Stimulated activated CD4-positive, alpha-beta T cell treated with anti-CD3 and anti-CD28 coated beads, Interleukin-1b, Interleukin-23, amount 100 ng/mL, for 4 hours (primary cell): ENCODE measurements at places on chromosomes 6 and 20.

DNA sequence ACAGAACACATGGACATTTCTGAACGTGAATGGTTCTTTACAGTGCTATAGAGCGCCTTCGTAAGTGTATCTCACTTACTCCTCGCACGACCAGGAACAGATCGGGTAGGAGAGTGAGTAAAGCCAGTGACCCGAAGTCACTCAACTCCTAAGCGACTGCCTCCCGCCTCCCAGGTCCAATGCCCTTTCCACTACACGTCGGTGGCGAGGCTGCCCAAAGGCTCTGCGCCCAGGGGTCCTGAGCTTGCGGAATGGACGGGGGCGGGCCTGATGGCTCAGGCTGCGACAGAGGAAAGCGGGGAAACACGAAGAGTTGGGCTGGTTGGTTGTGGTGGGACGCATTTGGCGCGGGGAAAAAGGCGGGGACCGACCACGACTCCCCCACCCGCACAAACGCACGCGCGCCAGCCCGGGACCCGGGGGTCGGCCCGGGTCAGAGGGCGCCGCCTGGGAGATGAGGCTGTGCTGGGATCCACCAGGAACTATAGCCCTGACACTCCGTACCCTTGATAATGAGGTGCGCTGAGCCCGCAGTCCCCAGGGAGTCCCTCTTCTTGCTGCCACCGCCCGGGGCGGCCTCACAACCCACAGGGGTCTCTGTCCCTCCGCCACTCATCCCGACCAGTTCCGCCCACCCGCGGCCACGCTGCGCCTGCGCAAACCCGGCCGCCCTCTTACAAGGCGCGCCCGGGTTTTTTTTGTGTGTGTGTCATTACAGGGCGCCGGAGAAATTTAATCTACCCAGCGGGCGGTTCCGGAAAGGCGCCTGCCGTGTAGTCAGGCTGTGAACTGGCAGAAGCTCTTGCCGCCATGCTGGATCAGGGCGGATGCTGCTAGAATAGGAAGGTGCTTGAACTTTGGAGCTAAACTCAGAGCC, at the start of gene BLOC1S5:
TSS of gene BLOC1S5 (minus strand) at position 629 of the 877 bp plus-strand sequence. CDS start at position 616, 13 bp downstream.
- DNase-seq: peak; percentile 97

- no peak for DNase-seq
These were observed 69.3 kb upstream of the EYS start for GRCh38 chr6:65776332-65776731.

DNA sequence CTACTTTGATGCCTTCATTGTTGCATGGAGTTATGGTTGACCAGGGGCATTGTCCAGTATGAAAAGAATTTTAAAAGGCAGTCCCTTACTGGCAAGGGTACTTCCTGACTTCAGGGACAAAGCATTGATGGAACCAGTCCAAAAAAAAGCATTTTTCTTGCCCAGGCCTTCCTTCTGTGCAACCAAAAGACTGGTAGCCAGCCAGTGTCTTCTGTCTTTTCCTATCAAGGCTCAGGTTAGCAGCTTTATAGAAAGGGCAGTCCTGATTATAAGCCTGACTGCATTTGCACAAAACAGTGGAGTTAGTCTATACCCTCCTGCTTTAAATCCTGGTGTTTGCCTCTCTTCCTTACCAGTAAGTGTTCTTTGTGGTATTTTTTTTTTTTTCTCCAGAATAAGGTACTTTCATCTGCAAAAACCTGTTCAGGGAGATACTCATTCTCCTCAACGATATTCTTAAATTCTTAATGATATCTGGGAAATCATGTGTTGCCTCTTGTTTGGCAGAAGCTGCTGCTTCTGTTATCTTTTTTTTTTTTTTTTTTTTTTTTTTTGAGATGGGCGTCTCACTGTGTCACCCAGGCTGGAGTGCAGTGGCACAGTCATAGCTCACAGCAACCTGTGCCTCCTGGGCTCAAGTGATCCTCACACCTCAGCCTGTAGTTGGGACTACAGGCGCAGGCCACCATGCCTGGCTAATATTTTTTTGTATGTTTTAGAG, 33.9 kb downstream of the SCAF8 start:
- no peak for DNase-seq

DNA sequence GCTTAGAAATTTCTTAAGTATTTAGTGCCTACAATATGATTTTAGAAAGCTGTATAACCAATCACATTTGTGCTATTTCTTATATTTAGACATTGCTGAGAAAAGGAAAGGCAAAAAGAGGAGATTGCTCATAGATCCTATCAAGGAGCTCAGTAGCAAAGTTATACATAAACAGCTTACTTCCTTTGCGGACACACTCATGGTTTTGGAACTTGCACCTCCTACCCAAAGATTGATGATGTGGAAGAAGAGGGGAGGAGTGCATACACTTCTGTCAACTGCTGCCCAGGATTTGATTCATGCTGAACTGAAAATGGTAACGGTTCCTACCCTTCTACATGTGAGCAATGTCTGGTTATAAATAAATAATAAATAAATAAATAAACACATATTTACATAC, 16.7 kb downstream of the RAD21L1 start:
- no peak for DNase-seq

DNA sequence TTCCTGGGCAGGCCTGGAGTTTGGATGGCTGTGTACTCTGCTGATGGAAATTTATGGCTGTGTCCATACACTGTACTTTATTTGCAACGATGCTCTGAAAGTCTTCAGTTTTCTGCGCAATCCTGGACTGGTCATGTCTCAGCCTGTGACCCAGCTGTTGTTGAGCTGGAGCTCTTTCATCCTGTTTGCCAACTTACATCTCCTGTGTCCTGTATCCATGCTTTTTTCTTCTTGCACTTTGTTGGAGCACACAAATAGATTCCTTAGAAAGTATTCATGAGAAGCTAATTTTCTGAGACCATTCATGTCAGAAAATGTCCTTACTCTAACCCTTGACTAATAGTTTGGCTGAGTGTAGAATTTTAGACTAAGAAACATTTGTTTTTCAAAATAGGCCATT, 251.2 kb downstream of the BCKDHB start:
- DNase-seq: no peak

GRCh38 chr20:37389844-37390275, 43.9 kb downstream of the SRC start:
- no peak for DNase-seq

- DNase-seq: no peak
These were observed 11.7 kb downstream of the LCA5 start for GRCh38 chr6:79525272-79526100.

DNA sequence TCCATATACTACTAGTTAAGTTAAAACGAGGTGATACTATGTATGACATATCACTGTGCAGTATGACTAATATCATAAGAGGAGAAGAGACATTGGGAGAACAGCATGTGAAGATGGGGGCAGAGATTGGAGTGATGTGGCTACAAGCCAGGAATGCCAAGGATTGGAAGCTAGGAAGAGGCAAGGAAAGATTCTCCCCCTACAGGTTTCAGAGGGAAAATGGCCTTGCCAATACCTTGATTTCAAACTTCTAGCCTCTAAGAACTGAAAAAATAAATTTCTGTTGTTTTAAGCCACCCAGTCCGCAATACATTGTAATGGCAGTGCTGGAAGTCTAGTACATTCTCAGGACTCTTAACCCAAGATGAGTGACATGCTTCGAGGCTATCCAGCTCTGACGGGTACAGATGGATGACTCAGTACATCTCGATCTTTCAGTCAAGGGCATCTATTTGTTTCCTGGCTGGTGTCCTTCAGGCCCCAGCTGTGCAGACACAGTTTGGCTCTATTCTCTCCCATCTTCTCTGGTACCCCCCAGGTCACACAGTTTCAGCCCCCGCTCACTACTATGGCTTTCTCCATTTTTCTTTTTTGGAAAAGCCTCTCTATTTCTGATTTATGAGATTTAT, 55.5 kb upstream of the THEMIS start:
- no peak for DNase-seq

DNA sequence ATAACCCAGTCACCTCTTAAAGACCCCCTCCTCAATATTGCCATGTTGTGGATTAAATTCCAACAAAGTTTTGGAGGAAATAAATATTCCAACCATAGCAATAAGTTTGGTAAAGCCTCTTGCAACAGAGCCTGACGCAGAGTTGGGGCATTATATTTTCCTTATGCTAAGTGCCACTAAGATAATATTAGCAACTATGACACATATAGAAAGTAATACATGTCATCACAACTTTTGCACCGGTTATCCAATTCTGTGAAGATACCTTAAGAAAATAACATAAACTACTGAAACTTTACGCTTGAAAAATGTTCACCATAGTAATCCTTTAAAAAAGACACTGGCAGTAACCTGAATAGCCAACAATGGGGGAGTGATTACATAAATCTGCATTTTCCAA, 52.2 kb upstream of the TRERF1 start:
- DNase-seq: no peak

GRCh38 chr6:22435151-22435550, 134.2 kb upstream of the HDGFL1 start:
- no peak for DNase-seq
